ENCODE measurements at places on chromosomes 2 and 18.

- DNase-seq = no peak
Observed at GRCh38 chr2:136112317-136113208, 5.4 kb downstream of the CXCR4 start.

DNA sequence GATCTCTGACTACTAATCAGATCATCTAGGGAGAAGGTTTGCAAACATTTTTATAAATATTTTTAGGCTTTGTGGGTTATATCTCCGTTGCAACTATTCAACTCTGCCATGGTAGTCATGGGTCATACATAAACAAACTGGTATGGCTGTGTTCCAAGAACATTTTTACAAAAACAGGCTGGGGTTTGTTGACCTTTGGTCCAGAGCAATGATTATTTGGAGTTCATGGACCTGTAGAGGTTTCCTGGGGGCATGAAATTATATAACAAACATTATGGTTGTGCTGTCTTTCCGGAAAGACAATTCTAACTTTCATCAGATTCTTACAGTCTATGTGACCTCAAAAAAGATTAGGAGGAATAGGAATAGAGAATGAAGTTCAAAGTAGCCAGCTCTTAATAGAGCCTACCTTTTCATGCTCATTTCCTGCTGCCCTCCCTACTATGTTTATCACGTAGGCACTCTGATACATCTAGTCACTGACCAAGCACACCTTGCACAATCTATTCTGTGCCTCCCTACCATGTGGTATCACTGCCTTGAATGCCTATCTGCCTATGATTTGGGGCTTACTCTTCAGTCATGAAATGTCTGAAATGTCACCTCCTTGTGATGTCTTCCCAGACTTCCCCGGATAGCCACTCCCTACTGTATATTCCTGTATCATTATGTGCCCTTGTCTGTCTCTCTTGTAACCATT lies 102.4 kb upstream of the SCN1A start:
- no peak for DNase-seq

- DNase-seq = no peak
Observed at GRCh38 chr2:158676696-158677095, 118.4 kb upstream of the DAPL1 start.

DNA sequence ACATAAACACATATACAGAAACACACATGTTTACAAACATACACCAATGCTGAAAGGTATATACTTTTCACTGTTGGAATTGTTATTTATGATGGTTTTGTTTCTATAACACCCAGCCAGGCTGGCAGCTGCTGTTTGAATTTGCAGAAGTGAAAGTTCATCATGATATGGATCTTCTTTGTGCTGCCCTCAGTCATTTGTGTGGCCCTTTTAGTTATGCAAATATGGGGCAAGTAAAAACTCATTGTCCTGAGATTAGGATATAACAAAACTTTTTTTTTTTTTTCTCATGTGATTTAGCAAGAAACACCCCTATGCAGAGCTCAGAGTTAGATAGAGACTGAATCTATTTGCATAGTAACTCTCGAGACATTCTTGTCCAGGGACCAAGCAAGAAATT lies 714.1 kb downstream of the KCNJ3 start:
- DNase-seq = no peak

- DNase-seq = peak; percentile 68
Observed at GRCh38 chr2:12008425-12009061, 262.1 kb downstream of the LPIN1 start.

DNA sequence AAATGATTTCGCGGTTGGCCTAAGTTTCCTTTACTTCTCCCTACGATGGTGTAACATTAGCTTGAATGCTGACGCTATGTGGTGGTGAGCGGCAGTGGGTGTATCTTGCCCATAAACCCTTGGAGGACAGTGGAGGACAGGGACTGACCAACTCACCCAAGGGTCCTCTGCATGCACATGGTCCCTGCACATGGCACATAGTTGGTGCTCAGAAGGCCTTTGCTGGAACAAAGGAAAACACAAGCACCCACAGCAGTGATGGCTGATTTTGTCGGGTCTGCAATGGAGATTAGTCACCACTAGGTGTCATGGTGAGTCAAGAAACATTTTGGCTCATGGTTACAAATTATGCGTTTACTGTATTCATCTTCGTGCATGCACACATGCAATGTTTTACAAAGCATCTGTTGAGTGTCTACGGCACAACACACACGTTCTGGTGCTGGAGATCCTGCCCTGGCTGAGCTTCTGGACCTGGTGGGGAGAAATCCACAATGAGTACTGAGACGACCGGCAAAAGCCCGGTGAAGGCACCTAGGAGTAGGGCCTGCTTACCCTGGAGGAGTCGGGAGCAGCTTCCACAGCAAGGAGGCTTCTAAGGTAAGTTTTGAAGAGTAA lies 44.0 kb downstream of the PDCL3 start:
- DNase-seq = peak; percentile 22

- no peak for DNase-seq
Observed at GRCh38 chr2:158599609-158600008, 142.9 kb downstream of the PKP4 start.

GRCh38 chr2:3761272-3761671 lies 57.9 kb downstream of the DCDC2C start:
- no peak for DNase-seq

- DNase-seq = no peak
Observed at GRCh38 chr2:136116151-136116812, 1.7 kb downstream of the CXCR4 start.

Measured in GM12864 (cell line).